ENCODE measurements at places on chromosomes 2 and 18.

GRCh38 chr18:79200546-79201268 lies 131.5 kb downstream of the ATP9B start:
- peak; percentile 37 for DNase-seq

DNA sequence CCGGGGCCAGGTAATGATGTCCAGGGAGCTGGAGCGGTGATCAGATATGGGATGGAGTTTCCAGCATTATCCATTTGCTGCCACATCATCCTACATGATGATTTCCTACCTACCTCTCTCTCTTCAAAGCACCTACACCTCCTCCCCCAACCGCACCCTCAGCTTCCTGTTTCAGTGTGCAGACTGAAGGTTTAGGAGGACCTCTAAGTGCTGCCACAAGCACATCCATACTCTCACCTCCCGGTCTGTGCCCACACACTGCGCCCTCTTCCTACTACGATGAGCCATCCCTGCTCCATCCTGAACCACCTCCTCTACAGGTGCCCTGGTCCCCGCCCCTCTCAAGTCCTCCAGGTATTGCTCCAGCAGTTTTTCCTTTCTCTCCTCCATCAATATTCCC lies 123.7 kb downstream of the ALPK2 start:
- no peak for DNase-seq

GRCh38 chr2:104444392-104444791 lies 409.5 kb upstream of the POU3F3 start:
- DNase-seq = no peak

DNA sequence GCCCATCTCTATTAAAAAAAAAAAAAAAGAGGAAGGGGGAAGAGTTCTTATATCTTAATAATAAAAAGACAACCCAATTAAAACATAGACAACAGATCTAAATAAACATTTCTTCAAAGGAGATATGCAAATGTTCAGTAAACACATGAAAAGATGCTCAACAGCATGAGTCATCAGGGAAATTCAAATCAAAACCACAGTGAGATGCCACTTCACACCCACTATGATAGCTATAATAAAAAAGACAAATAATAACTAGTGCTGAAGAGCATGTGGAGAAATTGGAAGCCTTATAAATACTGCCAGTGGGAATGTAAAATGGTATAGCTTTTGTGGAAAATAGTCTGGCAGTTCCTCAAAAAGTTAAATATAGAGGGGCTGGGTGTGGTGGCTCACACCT lies 61.5 kb upstream of the CYP20A1 start:
- no peak for DNase-seq

DNA sequence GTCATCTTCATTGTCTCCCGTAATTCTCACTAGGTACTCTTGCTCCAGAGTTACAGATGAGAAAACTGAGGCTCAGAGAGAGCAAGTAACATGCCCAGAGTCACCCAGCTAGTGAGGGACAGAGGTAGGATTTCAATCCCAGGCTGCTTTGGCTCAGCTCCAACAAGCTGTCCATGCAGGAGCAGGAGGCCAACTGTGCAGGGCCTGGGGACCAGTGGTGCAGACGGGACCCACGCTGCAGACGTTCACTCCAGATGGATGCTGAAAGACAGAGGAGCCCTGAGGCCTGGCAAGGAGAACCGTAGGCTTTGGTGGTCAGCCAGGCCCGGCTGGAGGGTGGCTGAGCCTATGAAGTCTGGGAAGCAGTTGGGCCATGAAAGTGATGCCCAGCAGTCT lies 102.6 kb downstream of the MCFD2 start:
- no peak for DNase-seq

DNA sequence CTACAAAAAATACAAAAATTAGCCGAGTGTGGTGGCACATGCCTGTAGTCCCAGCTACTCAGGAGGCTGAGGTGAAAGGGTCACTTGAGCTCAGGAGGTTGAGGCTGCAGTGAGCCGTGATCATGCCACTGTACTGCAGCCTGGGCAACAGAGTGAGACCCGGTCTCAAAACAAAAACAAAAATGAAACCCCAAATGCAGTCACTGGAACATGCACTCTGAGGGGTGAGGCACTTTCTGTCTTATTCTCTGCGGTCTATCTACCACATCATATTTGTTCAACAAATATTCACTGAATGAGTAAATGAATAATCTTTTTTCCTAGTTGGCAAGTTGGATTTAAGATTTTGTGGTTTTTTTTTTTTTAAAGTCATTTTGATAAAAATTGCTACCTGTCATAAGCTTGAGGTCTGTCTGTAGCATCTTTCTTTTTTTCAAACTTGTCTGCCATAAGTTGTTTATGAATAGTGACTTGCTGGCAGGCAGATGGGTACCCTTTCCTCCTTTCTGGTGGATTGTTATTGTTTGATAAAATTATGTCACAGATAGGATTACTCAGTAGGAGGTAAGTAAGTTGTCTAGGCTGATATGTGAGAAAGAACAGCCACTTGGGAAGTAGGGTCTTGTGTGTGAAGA lies 11.8 kb downstream of the CHRNA1 start:
- no peak for DNase-seq

GRCh38 chr2:55781542-55781941 lies 87.9 kb upstream of the PNPT1 start:
- no peak for DNase-seq

- no peak for DNase-seq
Measured at GRCh38 chr2:71067567-71068217, 756 bp upstream of the NAGK start.

GRCh38 chr2:75157435-75157834 lies 41.9 kb downstream of the TACR1 start:
- no peak for DNase-seq

- DNase-seq = no peak
Measured at GRCh38 chr2:62133320-62133823, 62.5 kb upstream of the B3GNT2 start.

- DNase-seq = no peak
Measured at GRCh38 chr2:43005975-43006833, 213.8 kb upstream of the HAAO start.

Data from trophoblast cell (in vitro differentiated cells and primary cell).